ENCODE measurements at places on chromosomes 7 and 10.

DNA sequence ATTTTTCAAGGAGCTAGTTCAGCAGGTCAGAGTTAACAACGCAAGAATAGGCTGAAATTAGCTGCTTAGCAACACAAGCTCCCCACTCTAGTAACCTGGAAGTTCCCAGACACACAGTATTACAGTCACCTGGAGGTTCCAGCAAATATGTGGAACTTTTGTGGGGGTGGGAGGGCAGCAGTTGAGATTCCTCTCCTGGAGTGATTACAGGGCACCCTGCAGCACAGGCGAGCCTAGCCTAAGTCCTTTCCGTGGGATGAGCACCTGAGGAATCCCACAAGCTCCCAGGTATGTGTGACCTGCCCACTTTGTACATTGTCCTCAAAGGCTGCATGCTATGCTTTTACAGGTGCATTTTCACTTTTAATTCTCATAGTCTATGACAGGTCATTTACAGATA lies 13.6 kb downstream of the TPK1 start:
- no peak for DNase-seq

DNA sequence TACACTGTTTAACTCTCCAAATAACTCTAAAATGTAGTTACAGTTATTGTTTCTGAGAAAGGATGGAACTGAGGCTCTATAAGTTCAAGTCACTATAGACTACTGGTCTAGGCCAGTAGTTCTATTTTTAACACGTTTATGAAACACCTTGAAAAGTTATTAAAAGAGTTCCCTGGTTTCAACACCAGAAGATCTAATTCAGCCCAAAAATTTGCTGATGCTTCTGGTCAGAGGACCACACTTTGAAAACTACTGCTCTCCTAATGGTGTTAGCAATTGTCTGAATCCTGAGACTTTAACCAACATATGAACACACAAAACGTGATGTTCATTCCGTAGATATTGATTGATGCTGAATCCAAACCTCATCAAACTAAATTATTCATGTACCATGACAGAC lies 658.6 kb upstream of the STEAP1 start:
- no peak for DNase-seq

GRCh38 chr10:3623746-3624145 lies 161.3 kb downstream of the KLF6 start:
- DNase-seq = no peak

- DNase-seq = no peak
Measured at GRCh38 chr7:82194016-82194643, 249.4 kb downstream of the CACNA2D1 start.

DNA sequence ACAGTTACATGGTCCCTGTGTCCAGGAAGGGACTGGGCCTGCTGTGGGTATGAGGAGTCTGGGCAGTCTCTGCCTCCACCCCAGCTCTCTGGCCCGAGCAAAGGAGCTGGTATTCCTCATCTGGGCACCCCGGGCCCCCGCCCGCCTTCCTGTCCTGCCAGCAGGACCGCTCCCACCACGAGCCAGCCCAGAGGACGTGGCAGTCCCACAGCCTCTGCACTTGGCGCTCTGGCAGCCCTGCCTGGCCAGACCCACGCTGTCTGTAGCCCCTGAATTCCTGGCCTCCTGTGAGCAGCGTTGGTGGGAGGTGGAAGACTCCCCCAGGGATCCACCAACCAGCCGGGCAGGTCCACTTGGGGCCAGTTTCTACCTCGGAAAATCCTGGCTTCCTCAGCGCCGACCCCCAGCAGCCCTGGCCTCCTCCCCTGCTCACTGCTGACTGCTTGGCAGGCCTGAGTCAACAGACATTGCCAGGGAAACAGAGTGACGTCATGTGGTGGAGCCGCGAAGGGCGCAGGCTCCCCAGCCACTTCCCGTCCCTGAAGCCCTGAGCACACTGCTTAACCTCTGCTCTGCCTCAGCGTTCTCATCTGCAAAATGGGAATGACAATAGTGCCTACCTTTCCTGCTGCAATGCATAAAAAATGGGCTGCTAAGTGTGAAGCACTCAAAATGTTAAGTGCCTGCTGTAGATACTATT lies 21.6 kb upstream of the LIMK1 start:
- DNase-seq = no peak

DNA sequence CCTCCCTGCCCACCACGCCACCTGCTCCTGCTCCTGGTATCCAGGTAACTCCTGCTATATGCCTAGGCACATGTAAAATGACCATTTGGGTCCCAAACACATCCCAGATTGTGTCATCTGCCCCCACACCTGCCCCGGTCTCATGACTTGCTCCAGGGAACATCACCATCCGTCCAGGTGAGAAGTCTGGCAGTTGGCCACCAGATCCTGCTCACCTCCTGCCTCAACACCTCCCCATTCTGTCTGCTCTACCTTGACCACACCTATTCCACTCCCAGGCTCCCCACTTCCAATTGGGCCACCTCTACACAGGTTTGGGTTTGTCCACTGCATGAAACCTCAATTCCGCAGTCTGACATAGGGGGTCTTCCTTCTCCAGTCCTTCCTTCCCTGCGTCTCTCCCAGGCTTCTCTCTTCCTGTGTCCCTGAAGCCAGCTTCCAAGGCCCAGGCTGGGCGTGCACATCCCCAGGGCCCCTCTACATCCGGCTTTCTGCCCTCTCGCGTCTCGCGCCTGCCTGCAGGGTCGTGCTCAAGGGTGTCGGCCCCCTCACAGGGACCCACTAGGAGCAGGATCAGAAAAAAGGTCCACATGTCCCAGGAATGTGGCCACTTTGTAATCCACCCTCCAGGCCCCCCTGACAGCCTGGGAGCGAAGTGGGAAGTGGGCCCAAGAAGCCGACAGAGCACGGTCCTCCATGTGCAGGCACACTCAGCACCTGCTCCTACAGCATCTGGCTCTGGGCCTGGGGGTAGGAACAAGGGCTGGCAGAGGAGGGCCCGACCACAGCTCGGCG lies 49.3 kb upstream of the DAGLB start:
- no peak for DNase-seq

GRCh38 chr10:32331606-32332005 lies 15.4 kb downstream of the EPC1 start:
- no peak for DNase-seq

DNA sequence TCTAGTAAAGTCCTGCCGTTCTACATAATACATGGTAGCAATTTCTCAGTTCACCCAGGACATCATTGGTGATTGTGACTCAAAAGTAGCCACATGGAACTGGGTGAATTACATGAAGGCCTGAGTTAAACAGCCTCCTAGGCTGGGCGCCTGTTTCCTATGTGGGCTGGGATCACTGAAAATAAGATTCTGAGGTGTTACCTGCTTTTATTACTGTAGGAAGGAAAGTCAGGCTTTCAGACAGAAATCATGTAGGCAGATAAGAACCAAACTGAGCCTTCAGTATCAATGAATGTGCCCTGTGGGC lies 160.4 kb downstream of the CAMK1D start:
- no peak for DNase-seq

DNA sequence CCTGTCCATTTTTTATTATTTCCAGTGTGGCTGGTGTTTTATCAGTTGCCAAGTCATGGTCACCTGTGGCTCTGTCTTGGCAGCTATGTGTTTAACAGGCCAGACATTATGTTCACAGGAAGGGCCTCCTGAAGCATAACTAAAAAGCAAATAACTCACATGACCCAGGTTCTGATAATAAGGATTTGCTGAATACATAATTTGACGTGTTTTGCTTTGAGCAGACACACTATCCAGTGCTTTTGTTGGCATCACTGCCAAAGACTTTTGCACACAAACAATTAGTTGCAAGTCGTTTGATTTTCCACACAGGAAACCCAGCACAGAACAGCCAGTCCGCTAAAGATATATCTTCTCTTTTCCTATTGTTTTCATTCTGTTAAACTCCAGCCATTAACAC lies 173.6 kb downstream of the ARL4A start:
- no peak for DNase-seq

GRCh38 chr10:64275774-64276173 lies 754.6 kb downstream of the REEP3 start:
- no peak for DNase-seq

- DNase-seq = no peak
Measured at GRCh38 chr7:134854816-134855215, 75.4 kb downstream of the CALD1 start.

DNA sequence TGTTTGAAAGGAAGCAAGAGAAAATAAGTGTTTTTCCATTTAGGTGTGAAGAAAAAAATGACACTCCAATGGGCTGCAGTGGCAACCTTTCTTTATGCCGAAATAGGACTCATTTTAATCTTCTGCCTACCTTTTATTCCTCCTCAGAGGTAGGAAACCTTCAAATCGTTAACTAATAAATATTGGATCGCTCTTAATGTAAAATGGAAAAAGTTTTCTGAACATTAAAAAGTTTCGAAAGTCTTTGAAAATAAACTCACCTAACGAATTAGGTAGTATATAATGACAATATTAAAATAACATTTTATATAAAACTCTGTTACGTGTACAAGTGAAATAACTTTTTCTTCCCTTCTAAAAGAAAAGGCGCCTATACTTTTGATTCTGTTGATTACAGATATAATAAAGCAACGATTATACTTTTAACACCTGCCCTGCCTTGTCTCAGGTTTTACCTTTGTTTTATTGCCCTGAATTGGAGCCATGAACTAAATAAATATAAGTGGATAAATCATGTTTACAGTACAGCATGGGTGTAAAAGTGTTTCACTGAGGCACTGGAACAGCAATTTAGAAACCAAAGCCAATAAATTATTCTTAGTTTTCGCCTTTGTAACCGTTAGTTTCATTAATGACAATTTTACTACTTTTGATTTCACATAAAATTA lies 804 bp downstream of the BCAP29 start:
- DNase-seq = no peak

DNA sequence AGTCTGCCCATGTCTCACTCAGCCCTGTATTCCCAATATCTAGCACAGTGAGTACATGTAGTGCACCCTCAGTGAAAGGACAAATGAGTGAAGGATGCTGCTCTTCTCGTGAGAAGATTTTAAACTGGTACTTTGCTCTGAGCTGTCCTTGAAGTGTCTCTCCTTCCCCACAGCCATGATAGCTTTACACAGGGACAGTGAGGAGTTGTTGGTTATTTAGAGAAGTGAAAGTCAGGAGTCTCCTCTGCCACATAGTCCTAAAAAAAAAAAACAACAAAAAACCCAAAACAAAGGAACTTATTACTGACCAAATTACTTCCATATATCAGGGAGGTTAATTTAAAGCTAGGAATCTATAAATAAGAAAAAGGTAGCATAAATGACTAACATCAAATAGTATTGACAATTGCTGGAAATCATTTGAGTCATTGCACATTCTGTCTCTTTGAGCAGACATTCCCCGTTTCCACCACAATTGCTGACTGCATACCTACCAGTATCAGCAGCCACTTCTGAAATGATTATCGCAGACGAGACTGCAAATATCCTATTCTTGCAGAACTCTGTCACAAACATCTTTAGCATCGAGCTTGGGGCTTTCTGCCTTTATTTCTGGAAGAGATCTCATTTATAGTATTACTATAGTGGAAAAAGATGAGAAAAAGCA lies 202.1 kb downstream of the PTEN start:
- DNase-seq = no peak

GRCh38 chr10:33233635-33234034 lies 100.8 kb downstream of the NRP1 start:
- DNase-seq = no peak

DNA sequence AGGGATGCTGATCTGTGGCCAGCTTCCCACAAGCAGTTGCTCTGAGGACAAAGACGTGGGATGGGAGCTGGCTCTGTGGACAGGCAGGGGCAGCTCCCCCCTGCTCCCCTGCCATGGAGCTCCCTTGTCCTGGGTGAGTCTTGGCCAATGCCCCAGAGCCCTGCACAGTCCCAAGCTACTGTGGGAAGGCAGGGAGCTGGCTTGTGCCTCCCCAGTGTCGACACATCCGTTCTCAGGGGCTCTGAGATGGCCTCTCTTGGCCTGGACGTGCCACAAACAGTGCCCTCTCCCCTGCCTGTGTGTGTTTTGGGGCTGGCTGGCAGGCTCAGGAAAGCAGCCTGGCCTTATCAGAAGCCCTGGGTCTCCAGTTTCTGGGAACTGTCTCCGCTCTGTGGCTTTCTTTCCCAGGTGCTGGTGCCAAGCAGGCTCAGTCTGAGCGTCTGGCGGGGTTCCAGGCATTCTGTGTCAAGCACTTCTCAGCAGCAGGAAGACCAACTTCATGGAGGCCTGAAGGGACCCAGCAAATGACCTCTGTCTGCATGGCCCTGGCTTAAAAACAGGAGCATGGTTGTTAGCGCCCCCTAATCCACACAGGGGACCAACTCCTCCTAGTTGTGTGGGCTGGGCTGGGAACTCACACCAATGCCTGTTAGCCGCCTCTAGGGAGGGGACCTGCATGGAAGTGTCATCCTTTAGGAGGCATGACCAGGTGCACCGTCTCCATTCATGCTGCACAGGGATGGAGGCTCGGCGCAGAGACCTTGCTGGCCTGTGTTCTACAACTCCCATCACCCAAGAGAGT lies 375.2 kb downstream of the RPS24 start:
- no peak for DNase-seq

- DNase-seq = no peak
Measured at GRCh38 chr7:11237742-11238141, 264.1 kb downstream of the PHF14 start.

GRCh38 chr10:118148247-118148646 lies 101.5 kb upstream of the RAB11FIP2 start:
- DNase-seq = no peak

GRCh38 chr7:46444256-46444655 lies 523.2 kb upstream of the IGFBP3 start:
- DNase-seq = no peak

GRCh38 chr7:107989618-107990373 lies 13.2 kb downstream of the LAMB1 start:
- no peak for DNase-seq

GRCh38 chr7:120941856-120942255 lies 8.7 kb upstream of the ING3 start:
- DNase-seq = no peak

DNA sequence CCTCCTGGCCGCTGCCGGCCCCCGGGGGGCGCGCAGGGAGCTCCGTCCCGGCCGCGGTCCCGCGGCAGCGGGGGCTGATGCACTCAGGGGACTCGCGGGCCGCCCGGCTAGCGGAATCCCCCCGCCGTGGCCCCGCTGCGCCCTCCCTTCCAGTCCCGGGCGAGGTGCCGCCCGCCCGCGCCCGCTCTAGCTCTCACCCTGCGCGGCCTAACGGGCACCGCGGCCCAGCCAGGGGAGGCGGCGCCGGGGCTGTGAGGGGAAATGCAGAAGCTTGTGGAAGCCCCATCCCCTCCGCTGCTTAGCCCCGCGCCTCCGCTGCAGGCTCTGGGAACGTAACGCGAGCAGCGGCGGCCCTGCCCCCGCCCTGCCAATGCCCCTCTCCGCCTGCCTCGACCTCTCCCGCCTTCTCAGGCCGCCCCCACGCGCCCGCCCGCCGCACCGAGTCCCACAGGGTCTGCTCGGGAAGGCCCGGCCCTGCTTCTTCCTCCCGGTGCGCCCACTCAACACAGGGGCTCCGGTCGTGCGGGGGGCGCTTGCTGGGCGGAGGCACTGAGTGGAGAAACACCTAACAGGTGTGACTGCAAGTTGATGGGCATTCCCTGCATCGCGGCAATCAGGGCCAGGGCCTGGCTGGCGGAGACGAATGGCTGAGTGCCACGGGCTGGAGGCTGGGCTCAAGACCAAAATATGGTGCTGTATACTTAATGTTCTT lies 384 bp upstream of the TMEM229A start:
- DNase-seq = no peak
